ENCODE measurements at places on chromosomes 16 and 17.

DNA sequence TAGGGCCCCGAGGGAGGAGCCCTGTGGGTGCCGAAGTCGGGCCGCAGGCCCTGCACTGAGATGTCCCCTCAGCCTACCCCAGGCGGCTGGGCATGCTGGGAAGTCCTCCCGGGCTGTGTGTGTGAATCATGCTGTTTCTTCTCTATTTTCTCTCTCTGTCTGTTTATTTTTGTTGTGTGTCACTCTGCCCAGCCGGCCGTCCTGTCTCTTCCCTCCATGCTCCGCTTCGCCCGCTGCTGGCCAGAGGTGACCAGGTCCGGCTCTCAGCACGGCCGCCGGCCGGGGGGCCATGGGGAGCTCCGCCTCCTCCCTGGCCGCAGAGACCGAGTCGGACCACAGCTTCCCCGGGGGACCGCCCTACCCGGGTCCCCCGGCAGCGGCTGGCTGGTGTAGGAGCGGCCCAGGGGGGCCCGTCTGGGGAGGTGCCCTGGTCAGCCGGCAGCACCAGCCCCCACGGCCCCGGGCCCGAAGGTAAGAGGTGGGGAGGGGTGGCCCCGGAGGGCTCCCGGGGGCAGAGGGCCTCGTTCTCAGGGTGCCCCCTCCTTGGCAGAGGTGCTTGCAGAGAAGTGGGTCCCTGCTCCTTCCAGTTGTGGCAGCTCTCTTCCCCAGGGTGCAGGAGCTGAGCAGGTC is 12.5 kb downstream of the CAPN15 start:
- DNase-seq = no peak

DNA sequence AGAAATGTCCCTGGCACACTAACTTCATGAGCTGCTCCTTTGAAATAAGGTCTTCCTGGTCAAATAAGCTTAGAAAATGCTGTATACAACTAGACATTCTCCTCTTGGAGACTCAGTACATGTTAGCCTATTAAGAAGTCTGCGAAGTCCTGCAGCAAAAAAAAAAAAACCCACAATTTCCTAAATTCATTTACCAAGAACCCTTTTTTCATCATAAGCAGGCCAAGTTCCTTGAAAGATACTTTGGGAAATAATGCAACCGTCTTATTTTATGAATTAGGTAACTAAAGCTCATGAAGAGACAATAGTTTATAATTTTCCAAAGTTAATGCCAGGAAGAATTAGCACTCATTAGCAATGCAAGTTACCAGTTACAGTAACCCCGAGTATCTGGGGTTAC is 49.0 kb upstream of the HAS3 start:
- no peak for DNase-seq

- no peak for DNase-seq
Measured at GRCh38 chr16:73206151-73206707, 158.3 kb upstream of the ZFHX3 start.

- DNase-seq = no peak
Measured at GRCh38 chr17:82195675-82196672, 16.7 kb downstream of the CCDC57 start.

DNA sequence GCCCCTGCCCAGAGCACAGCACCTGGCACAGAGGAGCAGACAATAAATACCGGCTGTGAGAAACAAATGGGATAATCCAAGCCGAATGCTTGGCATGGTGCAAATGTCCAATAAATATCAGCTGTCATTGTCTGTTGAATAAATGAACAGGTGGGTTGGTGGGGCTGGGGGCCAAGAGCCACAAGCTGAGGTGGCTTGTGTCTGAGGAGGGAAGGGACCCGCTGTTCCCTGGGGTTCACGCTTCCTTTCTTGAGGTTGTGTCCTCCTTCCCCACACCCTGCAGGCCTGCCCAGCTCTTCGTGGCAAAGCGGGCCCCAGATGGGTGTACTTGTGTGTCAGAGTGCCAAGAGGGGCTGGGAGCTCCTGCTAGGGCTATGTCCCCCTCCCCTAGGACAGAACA is 38.6 kb downstream of the ARHGAP27 start:
- no peak for DNase-seq

DNA sequence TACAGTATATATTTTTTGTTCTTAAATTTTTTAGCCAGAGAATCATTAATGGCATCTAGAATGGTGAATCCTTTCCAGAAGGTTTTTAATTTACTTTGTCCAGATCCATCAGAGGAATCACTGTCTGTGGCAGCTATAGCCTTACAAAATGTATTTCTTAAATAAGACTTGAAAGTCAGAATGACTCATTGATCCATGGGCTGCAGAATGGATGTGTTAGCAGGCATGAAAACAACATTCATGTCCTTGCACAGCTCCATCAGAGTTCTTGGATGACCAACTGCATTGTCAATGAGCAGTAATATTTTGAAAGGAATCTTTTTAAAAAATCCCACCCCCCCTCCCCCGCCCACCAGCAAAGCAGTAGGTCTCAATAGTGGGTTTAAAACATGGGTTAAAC is 51.4 kb downstream of the CACNG1 start:
- no peak for DNase-seq

- no peak for DNase-seq
Measured at GRCh38 chr17:70390049-70390448, 220.7 kb downstream of the KCNJ2 start.

DNA sequence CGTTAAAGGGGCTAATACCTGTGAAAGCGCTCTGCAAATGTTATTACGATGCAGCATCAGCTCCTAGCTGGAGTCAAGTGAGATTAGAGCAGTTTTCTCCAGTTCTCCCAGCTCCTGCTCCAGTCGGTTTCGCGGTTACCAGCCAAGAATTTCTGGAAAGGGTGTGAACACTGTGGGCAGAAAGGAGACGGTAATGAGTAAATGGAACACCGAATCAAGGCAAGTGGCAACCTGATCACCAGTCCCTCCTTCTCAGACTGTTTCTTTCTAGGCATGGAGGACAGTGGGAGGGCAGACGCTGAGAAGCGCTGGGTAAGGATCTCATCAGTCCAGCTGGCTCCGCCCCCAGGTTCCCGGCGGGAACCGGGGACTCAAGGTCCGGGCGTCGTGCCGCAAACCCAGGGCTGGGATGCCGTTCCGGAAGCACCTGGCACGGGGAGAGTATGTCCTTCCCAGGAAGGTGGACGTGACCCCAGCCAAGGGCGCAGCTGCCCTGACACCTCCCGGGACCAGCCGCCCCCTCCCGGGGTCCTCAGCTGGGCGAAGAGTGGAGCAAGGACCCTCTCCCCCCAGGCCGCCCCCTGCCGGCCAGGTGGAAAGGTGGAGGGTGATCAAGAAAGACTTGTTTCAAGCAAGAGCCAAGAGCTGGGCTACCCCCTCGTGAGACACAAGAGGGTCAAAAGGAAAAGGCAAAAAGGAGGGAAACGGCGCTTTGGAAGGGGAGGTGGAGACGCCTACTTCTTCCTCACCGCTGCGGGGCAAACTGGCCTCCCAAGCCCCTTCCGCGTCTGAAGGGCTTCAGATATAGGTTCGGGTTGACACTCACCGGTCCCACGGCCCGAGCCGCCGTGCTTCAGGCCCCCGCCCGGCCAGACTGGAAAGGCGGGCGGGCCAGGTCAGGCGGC is 481 bp downstream of the MYO19 start:
- peak; percentile 78 for DNase-seq

- DNase-seq = no peak
Measured at GRCh38 chr17:902463-902862, 77.1 kb downstream of the NXN start.

DNA sequence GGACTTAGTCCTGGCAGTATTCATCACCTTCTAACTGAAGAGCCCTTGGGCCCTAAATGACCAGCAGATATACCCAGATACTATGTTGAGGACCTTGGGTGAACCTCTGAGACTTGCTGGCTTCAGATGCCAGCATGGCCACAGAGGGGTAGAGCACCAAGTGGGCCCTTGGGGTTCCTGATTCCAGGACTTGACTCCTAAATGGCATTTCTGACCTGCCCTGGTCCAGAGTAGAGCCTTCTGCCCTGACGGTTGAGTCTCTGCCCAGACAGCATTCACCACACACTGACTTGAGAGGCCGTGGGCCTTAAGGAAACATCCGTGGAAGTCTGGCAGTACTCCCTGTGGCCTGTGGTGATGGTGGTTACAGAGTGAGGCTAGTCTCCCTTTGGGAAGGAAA is 2.8 kb upstream of the APPBP2 start:
- no peak for DNase-seq

GRCh38 chr17:32485261-32486110 is 1.3 kb upstream of the CDK5R1 start:
- DNase-seq = no peak

- no peak for DNase-seq
Measured at GRCh38 chr16:1870365-1871082, 1.4 kb downstream of the MEIOB start.

All from RPMI8226 (cell line).